MG63 (cell line): ENCODE measurements at places on chromosomes 3 and 15.

DNA sequence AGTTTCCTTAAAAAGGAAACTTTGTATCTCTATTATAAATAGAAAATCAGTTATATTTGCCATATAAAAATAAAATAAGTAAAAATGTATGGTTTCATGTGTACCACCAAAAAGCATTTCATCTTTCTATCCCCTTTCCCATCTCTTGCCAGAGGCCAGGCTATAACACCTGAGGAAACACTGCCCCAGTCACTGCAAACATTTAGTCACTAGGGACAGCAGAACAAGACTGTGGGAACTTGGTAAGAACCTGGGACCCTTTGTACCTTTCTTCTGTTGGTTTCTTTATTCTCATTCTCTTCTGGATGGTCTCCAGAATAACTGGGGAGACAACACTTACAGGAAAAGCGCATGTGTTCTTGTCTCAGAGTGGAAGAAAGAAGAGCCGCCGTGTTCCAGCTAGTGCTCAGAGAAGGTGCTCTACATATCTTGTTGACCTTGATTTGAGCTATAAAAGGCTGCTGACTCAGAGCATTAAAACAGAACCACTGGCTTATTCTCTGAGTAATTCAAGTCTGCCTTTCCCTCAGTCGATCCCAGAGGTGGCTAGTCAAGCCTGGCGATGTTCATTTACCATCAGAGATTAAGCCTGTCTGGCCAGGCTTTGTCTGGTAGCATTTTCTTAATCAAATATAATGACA is 361.6 kb downstream of the RBMS3 start:
- no peak for DNase-seq

- no peak for DNase-seq
Observed at GRCh38 chr3:24047513-24047912, 102.4 kb downstream of the NR1D2 start.

DNA sequence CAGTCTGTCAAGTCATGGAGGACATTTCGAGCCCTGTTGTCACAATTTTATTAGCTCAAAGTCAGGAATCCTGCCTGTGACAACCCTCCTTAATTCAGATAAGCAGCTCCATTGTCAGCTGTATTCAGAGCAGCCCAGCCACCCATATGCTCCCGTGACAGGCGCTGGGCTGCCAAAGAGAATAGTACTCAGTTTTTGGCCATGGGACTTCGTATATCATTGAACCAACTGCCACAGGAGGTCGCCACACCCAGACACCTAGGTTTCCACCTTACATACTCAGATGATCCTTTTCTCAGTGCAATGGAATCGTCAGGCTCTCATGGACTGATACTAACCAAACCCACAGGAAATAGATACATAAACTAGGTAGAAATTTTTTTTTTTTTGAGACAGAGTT is 100.2 kb downstream of the C3orf70 start:
- DNase-seq, result no peak

DNA sequence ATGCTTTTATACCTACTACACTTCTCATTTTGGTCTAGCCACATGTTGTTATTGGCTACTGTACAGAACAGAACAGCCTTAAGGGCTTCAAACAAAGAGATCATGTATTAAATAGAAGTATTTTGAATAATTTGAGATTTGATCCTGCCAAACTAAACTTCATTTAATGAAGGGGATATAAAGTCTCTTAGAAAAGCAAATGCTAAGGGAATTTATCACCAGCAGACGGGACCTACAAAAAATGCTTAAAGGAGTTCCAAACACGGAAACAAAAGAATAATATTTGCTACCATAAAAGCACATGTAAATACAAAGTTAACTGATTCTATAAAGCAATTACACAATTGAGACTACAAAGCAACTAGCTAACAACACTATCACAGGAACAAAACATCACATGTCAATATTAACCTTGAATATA is 23.6 kb upstream of the FMN1 start:
- no peak for DNase-seq

GRCh38 chr15:57994221-57995049 is 71.1 kb downstream of the ALDH1A2 start:
- no peak for DNase-seq

GRCh38 chr3:127652246-127652995 is 20.3 kb upstream of the ABTB1 start:
- peak; percentile 50 for DNase-seq

GRCh38 chr15:74203914-74204431 is 1.4 kb upstream of the STRA6 start:
- DNase-seq, result peak; percentile 70

DNA sequence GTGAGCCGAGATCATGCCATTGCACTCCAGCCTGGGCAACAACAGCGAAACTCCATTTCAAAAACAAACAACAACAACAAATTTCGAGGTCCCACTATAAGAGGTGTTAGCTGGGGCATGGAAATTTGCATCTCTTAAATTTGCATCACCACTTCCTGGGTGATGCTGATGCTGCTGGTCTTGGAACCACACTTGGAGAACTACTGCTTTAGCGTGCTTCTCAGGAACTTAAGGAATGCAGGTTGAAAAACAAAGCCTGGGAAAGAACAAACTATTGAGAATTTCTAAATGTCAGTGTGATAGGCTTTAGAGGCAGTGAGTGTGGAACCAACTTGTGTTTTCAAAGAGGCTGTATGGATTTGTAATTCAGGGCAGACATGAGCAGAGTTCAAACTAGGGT is 858.4 kb upstream of the ARPP21 start:
- no peak for DNase-seq

DNA sequence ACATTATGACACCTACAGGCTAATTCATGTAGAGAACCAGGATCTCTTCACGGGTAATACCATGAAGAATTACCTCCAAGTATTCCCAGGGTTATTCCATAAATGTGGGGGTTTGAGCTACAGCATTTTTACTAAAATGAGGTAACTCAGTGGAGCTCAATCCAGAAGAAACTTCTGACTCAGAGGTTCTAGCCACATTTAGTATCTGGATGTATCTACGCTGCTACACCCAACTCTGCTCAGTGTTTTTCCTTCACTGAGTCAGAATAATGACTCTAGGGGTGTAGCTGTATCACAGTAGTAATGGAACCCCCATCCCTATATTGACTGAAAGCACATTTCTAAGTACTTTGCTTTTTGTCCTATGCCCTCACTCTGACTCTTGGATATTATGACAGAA is 52.4 kb downstream of the COPS2 start:
- no peak for DNase-seq

- DNase-seq, result no peak
Observed at GRCh38 chr3:103195216-103195615, 760.4 kb downstream of the ZPLD1 start.
